Mononuclear cell (primary cell): ENCODE measurements at places on chromosomes 2 and 18. TPM values are rescaled to one million over a fixed set of nuclear protein-coding genes. Genes with fewer than 3 reads are reported as not detected.

TMBIM1 gene
- total RNA-seq, result 87.5 TPM

NBAS gene
- 31.6 TPM for total RNA-seq

NRP2 gene
- total RNA-seq, result 7.5 TPM

ANKRD53 gene
- total RNA-seq, result 0.10 TPM

L3MBTL4 gene
- total RNA-seq, result 3.0 TPM

BIRC6 gene
- total RNA-seq, result 298 TPM

ECEL1 gene
- total RNA-seq, result not detected

NMS gene
- total RNA-seq, result not detected

EGR4 gene
- total RNA-seq, result 0.52 TPM

SERPINB11 gene
- not detected for total RNA-seq

CHRNG gene
- total RNA-seq, result not detected

PER2 gene
- total RNA-seq, result 18.7 TPM

LRP1B gene
- under 0.01 TPM for total RNA-seq

SPATA3 gene
- not detected for total RNA-seq

IL1RL1 gene
- 2.7 TPM for total RNA-seq

GREB1 gene
- 0.10 TPM for total RNA-seq

IL1F10 gene
- not detected for total RNA-seq

SERPINB12 gene
- not detected for total RNA-seq

M1AP gene
- 0.31 TPM for total RNA-seq

SNORC gene
- total RNA-seq, result under 0.01 TPM

TXNDC2 gene
- total RNA-seq, result 0.10 TPM

FAM124B gene
- total RNA-seq, result 1.6 TPM

RMDN2 gene
- 9.6 TPM for total RNA-seq

GAL3ST2 gene
- 2.5 TPM for total RNA-seq

HOXD9 gene
- total RNA-seq, result not detected

NEMP2 gene
- 6.8 TPM for total RNA-seq

RBFA gene
- total RNA-seq, result 8.4 TPM

CFC1 gene
- not detected for total RNA-seq

DPP4 gene
- total RNA-seq, result 22.6 TPM

VWC2L gene
- under 0.01 TPM for total RNA-seq

HAAO gene
- total RNA-seq, result 3.9 TPM

GPBAR1 gene
- total RNA-seq, result 2.9 TPM

HOXD3 gene
- total RNA-seq, result not detected

SLC9A4 gene
- under 0.01 TPM for total RNA-seq

CXCR1 gene
- total RNA-seq, result 0.10 TPM

CD207 gene
- 0.10 TPM for total RNA-seq

TTR gene
- total RNA-seq, result not detected

DOCK10 gene
- 176 TPM for total RNA-seq

PTPRM gene
- 8.0 TPM for total RNA-seq

CACNB4 gene
- total RNA-seq, result 0.84 TPM

EMX1 gene
- total RNA-seq, result not detected

QPCT gene
- total RNA-seq, result 49.5 TPM
